ENCODE measurements at places on chromosomes 16 and 17.
A peak's percentile ranks its signal among the peaks of the same experiment; 100 is the strongest.

GRCh38 chr16:87367529-87367928 is 16.0 kb downstream of the FBXO31 start:
- no peak for DNase-seq

GRCh38 chr16:51392521-51393187 is 241.6 kb upstream of the SALL1 start:
- DNase-seq, result peak; percentile 81

- DNase-seq, result no peak
Measured at GRCh38 chr17:9223531-9223930, 202.2 kb downstream of the NTN1 start.

- peak; percentile 79 for DNase-seq
Measured at GRCh38 chr16:12120217-12120981, 143.9 kb downstream of the SNX29 start.

DNA sequence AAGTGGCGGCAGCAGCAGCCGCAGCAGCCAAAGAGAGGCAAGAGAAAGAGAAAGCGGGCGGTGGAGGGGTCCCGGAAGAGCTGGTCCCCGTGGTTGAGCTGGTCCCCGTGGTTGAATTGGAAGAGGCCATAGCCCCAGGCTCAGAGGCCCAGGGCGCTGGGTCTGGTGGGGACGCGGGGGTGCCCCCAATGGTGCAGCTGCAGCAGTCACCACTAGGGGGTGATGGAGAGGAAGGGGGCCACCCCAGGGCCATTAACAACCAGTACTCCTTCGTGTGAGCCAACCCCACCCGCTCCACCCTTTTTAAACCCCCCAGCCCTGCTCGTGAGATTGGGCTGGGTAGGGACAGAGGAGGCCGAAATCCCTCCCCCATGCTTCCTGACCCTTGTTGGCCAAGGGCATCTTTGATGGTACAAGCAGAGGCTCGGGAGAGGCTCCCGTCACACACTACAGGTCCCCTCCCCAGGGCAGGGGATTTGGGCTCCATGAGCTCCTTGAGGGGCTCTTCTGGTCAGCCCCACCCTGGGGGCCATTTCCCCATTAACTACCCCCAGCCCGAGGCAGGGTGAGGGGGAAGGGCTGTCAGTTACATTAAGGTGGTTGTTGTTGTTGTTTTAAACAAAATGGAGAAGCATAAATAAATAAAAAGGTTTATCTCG is 4.6 kb upstream of the ATP2A1 start:
- DNase-seq, result no peak

DNA sequence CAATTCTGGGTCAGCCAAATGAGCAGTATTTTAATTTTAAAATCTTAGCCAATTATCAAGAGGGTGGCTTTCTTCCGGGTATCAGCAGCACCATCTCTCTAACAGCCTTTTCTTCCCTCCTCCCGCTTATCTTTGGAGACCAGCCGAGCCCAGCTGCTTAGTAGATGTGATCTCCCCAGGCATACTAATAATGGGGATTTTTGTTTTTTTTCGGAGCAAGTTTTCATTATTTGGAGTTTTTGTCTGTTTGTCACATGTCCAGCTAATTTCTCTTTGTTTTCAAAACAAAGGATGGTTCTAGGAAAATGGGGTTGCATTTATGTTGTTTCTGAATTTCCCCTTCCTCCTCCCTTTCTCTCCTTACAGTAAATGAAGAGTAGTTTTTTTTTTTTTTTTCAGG is 170.5 kb upstream of the MPHOSPH6 start:
- no peak for DNase-seq

GRCh38 chr16:22915003-22915402 is 101.0 kb downstream of the HS3ST2 start:
- DNase-seq, result no peak

DNA sequence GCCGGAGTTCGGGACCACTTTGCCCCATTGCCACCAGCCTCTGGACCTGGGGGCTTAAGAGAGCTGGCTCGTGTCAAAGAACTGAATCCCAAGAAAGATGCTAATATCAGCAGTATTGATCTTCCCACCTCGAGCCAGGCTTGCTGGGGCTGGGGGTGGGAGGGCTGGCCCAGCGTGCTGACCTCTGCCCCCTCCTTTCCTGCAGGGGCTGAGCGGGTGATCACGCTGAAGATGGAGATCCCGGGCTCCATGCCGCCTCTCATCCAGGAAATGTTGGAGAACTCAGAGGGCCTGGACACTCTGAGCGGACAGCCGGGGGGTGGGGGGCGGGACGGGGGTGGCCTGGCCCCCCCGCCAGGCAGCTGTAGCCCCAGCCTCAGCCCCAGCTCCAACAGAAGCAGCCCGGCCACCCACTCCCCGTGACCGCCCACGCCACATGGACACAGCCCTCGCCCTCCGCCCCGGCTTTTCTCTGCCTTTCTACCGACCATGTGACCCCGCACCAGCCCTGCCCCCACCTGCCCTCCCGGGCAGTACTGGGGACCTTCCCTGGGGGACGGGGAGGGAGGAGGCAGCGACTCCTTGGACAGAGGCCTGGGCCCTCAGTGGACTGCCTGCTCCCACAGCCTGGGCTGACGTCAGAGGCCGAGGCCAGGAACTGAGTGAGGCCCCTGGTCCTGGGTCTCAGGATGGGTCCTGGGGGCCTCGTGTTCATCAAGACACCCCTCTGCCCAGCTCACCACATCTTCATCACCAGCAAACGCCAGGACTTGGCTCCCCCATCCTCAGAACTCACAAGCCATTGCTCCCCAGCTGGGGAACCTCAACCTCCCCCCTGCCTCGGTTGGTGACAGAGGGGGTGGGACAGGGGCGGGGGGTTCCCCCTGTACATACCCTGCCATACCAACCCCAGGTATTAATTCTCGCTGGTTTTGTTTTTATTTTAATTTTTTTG is 8.5 kb downstream of the GJD3 start:
- DNase-seq, result no peak

GRCh38 chr17:39738568-39738901 is 797 bp downstream of the GRB7 start:
- DNase-seq, result no peak

DNA sequence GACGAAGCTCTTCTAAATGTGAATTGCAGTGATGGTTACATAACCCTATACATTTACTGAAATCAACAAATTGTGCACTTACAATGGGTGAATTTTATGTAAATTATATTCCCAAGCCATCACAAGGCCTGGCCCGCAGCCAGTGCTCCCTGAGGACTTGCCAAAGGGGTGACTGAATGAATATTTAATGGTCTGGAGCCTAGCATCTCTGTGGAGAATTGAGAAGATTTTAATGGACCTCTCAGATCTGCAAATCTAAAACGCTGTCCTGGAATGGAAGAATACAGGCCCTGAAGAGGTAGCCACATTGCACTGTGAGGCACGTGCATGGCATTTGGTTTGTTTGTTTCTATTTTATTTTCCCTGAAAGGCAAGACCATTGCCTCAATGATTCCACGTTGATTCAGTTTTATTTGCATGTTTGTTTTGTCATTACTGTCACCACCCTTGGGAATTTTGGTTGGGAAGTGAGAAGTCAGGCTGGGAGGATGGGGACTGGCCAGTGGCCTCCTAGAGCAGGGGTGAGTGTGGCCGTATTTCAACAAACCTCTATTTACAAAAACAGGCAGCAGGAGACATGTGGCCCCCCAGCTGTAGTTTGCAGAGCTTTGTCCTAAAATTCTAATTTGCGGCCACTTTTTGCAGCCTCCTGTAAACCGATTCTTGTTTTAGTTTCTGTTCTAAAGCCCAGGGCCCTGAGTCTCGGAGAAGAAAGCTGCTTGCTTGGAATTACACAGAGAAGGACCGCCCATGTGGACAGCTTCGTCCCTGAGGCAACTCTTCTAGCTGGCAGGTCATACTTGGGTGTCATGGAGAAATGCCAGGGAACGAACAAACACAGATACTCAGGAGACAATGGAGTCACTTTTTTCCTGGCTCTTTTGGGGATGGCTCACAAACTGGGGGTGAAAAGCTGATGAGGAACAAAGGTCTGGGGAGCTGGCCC is 40.5 kb upstream of the GCSH start:
- DNase-seq, result no peak

GRCh38 chr17:34760931-34761495 is 181.6 kb downstream of the TMEM132E start:
- DNase-seq, result no peak

GRCh38 chr17:83175119-83175821 is 95.9 kb downstream of the METRNL start:
- no peak for DNase-seq

GRCh38 chr16:50245417-50246298 is 20.7 kb upstream of the ADCY7 start:
- DNase-seq, result peak; percentile 68

DNA sequence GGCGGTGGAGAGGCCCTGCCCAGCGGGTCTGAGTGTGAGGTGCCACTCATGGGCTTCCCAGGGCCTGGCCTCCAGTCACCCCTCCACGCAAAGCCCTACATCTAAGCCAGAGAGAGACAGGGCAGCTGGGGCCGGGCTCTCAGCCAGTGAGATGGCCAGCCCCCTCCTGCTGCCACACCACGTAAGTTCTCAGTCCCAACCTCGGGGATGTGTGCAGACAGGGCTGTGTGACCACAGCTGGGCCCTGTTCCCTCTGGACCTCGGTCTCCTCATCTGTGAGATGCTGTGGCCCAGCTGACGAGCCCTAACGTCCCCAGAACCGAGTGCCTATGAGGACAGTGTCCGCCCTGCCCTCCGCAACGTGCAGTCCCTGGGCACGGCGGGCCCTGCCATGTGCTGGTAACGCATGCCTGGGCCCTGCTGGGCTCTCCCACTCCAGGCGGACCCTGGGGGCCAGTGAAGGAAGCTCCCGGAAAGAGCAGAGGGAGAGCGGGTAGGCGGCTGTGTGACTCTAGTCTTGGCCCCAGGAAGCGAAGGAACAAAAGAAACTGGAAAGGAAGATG is 11.2 kb downstream of the VASN start:
- DNase-seq, result no peak

- DNase-seq, result peak; percentile 39
Measured at GRCh38 chr17:57499648-57500049, 243.3 kb downstream of the MSI2 start.

DNA sequence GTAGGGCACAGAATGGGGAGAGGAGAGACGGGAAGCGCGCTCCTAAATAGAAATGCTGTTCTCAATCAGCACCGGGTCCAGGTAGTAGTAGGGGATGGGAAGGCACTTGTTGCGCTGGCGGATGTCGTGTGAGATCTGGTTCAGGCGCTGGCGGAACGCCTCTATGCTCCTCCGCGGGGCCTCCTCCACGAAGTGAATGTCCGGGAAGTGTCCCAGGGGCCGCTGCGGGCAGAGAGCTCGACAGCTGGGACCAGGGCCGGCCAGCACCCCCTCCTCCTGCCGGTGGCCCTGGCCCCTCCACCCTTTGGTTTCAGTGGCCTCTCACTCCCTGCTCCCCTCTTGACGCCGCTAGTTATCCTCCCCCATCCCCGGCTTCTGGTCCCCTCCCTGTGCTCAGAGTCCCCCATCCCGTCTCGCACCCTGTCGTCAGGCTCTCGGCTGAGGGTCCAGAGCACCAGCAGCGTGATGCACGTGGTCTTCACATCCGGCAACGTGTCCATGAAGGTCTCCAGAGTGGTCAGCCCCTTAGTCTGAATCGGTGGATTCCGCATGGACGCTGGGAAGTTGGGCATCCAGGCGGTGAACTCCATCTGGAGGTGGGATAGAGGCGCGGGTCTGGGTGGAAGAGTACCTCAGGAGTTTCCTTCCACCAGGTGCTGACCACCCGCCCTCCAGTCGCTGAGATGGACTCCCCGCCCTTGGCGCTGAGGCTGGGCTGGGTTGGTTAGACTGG is 14.6 kb downstream of the ALOX12B start:
- no peak for DNase-seq

DNA sequence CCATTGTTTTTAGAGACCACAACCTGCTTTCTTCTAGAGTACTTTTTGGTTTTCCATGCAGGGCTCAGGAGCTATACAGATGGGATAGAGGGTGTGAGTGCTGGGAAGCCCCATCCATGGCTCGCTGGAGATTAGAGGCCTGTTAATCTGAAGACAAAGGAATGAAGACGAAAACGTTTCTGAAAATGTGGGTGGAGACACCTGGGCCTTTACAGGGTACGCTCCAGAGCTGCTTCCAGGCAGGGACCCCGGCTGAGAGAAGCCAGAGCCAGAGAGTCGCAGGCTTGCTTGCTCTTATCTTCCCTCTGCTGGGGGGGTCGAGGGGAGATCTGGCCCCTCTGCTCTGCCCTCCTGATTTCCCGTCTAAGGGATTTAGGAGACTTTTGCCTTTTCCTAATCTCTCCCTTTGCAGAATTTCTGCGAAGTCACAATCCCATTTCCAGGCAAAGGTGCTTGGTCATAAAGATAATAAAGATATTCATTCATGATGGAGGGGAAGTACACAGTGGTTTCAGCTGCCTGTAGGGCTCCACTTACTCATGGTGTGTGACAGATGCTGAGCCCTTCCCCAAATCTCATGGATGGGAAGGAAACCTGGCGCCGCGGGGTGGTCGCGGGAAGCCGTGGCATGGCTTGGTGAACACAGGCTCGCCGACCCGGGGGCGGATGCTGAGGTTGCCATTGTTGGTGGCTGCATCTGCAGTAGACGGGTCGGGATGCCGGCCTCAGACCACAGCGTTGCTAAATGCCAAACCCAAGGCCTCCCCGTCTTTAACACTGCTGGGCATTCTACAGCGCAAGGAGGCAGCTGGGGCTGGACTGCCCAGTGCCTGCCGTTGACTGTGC is 4.8 kb upstream of the SOCS3 start:
- no peak for DNase-seq

GRCh38 chr17:67642488-67642887 is 75.2 kb upstream of the NOL11 start:
- no peak for DNase-seq

- DNase-seq, result no peak
Measured at GRCh38 chr17:44207319-44207718, 7.6 kb upstream of the ATXN7L3 start.

GRCh38 chr17:19242926-19243325 is 5.8 kb downstream of the EPN2 start:
- DNase-seq, result no peak

Measured in fibroblast of skin of abdomen (primary cell).